AG04450 (cell line): ENCODE measurements at places on chromosomes 12 and 14.
A peak's percentile ranks its signal among the peaks of the same experiment; 100 is the strongest.

DNA sequence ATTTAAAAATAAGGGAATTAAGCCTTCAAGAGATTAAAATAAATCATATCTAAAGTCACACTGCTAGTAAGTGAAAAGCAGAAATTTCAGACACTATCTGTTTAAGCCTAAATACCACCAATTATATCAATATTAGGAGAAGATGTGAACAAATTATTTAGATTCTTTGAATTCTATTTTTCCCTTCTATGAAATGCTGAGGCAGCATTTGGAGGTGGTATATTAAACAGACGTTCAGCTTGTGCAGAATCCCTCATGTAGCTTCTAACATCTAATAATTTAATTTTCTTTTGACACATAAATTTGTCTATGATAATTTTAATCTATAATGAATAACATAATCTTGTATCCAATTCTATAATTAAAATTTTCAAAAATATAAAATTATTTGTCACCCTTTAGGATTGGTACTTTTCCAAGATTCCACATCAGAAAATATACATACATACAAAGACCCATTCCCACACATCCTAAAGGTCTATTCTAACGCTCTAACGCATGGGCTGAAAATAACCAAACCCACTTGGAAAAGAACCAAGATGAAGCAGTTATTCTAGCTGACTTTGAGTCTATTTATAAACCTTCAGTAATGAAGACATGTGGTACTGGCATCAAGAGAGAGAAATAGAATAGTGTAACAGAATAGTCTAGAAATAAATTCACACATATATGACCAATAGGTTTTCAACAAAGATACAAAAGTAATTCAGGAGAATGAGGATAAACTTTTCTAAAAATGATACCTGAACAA, 751.8 kb downstream of the GALC start:
- no peak for DNase-seq

DNA sequence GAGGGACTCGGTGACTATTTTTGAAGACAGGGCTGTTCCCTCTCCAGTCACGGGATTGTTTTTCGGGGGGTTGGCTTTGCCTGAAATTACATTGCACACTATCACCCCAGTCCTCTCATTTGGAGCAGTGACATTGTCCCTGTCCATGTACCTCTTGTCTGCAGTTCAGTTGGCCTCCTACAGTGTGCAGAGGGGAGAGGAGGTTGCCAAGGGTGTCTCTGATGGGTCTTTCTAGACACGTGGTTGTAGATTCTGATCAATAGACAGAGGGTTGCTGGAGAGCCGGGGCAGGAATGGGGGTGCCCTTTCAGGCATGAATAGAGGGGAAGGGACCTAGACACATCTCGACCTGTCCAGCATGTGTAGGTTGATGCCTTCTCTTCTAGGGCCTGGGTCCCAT, 1.2 kb downstream of the TMEM120B start:
- DNase-seq = no peak

- DNase-seq = no peak
These were observed 496.4 kb downstream of the PCNX1 start for GRCh38 chr14:71403656-71404055.

- DNase-seq = no peak
These were observed 16.9 kb downstream of the OR6S1 start for GRCh38 chr14:20624495-20625070.

GRCh38 chr12:88108021-88108420, 33.9 kb downstream of the CEP290 start:
- DNase-seq = no peak

DNA sequence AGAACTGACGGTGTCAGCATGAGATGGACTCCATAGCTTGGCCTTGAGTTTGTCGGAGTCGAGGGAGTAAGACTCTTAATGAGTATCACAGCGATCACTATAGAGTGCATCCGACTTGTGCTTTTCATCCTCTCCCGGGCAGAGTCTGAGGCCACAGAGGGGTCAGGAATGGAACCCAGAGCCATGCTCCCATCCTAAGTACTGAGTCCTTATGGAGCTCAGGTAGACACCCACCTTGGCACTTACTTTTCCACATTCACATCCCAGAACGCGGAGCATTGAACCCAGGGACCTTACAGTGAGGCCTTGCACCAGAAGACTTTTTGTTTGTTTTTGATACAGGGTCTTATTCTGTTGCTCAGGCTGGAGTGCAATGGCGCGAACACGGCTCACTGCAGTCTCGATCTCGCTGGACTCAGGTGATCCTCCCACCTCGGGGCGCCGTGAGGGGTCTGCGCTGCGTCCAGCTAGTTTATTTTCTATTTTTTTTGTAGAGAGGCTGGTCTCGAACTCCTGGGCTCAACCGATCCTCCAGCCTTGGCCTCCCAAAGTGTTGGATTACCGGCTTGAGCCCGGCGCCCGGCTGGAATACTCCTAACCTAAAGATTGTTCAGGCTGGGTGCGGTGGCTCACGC, 719 bp upstream of the SRSF9 start:
- DNase-seq = no peak

- DNase-seq = no peak
These were observed 44.4 kb downstream of the AMN start for GRCh38 chr14:102966681-102967505.

GRCh38 chr14:69928111-69928523, 48.9 kb downstream of the SMOC1 start:
- peak; percentile 58 for DNase-seq

GRCh38 chr12:46209914-46210872, 58.6 kb downstream of the SLC38A1 start:
- no peak for DNase-seq

DNA sequence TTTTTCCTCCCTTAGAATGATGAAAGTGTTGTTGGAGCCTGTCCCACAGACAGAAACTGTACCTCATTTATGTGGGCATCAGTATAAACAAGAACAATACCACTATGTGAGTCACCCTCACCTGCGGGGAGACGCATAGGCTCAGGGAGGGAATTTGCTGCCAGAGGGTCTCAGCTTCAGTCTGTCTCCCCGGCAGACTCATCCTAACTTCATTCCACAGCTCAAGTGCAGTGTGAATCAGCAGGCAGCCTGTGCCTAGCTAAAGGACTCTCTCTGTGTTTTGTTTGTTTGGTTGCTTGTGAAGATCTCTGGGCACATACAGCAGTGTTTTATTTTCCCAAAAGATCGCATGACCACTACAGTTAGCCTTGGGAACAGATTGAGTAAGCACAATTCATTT, 98.9 kb downstream of the PRKCH start:
- no peak for DNase-seq

- no peak for DNase-seq
These were observed 24.7 kb upstream of the ANO6 start for GRCh38 chr12:45191239-45191638.

DNA sequence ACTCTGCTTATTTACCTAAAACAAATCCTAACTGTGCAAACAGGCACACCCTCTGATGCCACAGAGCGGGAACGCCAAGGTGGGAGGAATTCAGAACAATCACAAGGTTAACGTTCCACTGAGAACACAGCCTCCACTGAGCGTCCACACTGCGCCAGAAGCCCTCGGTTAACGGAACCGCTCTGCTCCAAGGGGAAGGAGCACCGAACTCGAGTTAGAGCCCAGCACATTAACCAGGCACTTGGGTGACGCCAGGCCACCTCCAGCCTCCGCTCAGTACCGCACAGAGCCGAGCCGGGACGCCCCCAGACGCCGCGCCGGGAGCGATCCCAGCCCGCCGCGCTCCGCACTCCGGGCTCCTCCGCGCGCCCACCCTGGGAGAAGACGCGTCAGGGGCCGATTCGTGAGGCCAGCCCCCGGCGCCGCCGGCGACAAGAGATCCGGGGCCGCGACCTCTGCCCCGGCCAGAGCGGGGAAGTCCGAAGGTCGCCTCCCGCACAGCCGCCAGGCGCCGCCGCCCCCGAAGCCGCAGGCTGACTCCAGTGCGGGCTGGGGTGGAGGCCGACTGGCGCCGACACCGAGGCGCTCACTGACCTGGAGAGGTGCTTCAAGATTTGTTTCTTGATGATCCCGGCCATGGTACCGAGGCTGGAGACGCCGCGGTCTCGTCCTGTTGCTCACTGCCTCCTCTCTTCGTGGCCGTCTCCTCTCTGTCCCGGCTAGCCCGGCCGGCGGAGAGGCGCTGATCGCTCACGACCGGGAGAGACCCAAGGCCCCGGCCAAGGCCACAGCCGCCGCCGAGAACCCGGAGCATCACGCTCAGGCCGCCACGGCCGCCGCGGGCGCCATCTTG, 450 bp downstream of the BLTP3B start:
- DNase-seq = no peak

DNA sequence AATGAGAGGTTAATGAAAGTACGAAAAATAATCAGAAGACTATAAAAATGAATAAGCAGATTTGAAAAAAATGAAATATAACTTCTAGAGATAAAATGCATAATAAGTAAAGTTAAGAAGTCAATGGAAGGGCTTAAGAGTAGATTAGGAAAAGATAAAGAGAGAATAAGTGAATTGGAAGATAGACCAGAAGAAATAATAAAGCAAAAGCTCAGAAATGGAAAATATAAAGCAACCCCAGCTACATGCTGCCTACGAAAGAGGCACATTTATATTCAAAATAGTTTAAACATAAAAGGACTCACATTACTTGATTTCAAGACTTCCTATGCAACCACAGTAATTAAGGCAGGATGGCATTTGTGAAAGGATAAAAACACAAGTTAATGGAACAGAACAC, 19.9 kb downstream of the ZNF605 start:
- DNase-seq = no peak

DNA sequence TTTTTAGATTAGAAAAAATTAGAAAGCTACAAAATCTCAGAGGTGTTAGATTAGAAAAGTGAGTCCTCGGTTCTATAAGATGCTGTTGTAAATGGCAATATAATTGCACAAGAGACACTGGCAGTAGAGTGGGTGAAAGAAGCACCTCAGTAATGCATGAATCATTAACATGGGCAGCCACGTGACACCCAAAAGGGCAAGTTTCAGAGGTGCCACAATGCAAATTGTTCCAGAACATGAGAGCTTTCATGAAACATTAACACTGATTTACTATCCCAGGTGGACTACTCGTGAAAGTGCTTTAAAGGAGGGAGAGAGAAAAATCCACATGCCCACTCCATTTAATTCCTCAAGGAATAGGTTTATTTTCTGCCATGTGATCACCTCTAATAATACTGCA, 108.4 kb downstream of the PTPRR start:
- no peak for DNase-seq

DNA sequence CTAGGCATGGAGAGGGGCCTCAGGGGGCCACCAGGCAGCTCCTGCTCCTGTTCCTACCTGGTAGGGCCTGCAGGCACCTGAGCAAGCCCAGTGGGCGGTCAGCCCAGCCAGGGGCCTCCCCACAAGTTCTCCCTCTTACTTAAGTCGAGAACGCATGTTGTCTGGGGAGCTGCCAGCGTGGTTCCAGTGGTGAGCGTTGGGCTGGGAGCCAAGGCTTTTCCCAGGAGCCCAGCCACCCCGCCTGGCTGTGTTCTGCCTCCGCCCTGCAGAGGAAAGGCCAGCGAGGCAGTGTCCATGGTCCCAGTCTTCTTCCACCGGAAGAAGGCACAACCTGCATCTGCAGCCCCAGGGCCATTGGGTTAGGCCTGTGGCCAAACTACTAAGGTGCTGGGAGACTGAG, 1.4 kb downstream of the C14orf180 start:
- DNase-seq = no peak

- no peak for DNase-seq
These were observed 114.1 kb downstream of the PAPOLA start for GRCh38 chr14:96616161-96616721.

- no peak for DNase-seq
These were observed 18.3 kb downstream of the AEBP2 start for GRCh38 chr12:19457561-19457960.

DNA sequence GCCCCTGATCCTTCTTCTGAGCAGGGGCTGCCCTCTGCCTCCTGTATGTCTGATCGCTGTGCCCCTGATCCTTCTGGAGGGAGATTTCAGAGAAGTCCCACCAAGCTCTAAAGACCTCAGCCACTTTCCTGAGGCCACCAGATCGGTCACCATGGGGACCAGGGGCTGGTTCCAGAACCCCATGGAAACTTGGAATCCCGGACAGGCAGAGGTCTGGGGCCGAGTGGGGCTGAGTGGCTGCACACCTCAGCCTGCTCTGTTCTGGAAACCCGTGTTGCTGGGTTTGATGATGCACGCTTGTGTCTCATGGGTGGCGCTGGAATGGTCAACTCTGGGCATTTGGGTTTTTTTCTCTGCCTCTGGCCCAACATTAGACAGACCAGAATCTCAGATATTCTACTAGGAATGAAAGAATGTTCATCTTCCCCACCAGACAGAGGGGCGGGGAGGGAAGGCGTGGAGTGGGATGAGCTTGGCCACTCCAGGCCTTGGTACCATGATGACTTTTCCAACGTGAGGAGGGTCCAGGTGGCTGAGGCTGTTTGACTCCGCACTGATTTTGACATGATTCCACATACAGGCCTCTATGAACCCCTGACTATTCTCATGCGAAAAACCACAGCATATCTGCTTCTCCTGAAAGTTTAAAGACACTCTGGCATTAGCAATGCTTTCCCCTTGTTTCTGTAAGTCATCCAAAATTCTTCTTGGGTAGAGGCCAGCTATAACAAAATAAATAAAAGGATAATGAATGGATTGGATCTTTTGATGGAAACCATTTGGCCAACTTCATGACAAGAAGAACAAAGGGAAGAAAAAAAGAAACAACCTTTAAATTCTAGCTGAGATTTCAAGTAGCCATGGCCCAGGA, 114.5 kb downstream of the ADGRD1 start:
- DNase-seq = no peak

DNA sequence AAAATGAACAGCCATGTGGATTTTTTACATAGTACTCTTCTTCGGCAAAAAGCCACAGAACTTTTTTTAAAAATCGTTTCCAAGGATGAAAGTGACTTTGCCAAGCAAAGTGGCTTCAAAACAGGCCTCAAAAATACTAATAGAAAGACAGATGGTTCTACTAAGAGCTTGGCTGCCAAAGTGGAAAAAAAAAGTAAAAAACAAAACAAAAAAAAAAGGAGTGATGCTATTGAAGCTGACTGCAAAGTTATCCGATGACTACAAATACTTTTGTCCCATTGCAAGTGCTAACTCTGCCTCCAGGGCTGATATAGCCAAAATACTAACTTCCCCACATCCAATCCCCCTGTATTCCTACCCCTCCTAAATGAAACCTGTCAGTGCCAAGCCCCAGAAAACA, 277.6 kb downstream of the SOX5 start:
- no peak for DNase-seq

- DNase-seq = no peak
These were observed 102.6 kb upstream of the LMNTD1 start for GRCh38 chr12:25655702-25656101.

GRCh38 chr12:26701604-26702215, 131.3 kb downstream of the ITPR2 start:
- no peak for DNase-seq

- DNase-seq = no peak
These were observed 284.8 kb upstream of the TBX3 start for GRCh38 chr12:114968727-114969126.

GRCh38 chr12:115338566-115339294, 654.8 kb upstream of the TBX3 start:
- no peak for DNase-seq
